T-helper 1 cell (primary cell): ENCODE measurements at places on chromosomes 13 and 19.

- no peak for DNase-seq
Measured at GRCh38 chr19:34375598-34375997, 10.6 kb downstream of the GPI start.

- no peak for DNase-seq
Measured at GRCh38 chr19:52658595-52658994, 20.4 kb upstream of the ZNF83 start.

DNA sequence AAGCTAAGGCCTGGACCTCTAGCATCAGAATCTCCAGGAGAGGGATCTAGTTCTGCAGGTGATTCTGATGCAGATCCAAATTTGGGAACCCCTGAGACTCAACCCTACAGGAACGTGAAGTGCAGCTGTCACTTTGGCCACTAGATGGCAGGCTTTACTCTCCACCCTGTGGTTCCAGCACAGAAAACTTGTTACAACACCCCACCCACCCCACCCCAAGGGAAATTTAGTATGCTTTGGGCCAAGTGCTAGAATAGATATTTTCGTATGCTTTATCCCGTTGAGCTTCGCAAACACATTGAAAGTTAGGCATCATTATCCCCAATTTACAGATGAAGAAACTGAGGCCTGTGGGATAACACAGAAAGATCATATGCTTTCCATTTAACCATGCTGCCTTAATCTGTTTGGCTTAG, 232.0 kb downstream of the B3GLCT start:
- DNase-seq = peak; percentile 8

DNA sequence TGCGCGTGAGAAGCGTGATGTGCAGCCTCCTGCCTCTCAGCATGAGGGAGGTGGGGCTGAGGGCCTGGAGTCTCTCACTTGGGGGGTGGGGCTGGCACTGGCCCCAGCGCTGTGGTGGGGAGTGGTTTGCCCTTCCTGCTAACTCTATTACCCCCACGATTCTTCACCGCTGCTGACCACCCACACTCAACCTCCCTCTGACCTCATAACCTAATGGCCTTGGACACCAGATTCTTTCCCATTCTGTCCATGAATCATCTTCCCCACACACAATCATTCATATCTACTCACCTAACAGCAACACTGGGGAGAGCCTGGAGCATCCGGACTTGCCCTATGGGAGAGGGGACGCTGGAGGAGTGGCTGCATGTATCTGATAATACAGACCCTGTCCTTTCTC, 8.7 kb downstream of the CD177 start:
- no peak for DNase-seq

- peak; percentile 44 for DNase-seq
Measured at GRCh38 chr19:8615813-8616596, 5.5 kb upstream of the ADAMTS10 start.

GRCh38 chr13:102709536-102709935, 14.7 kb upstream of the METTL21C start:
- no peak for DNase-seq
